ENCODE measurements at places on chromosomes 2 and 18. TPM values are rescaled to one million over a fixed set of nuclear protein-coding genes. Genes with fewer than 3 reads are reported as not detected.

The ANKRD62 gene
- not detected for total RNA-seq

- no peak for DNase-seq
Observed at GRCh38 chr2:169301596-169302335, 60.6 kb downstream of the LRP2 start.

GRCh38 chr18:69559604-69560003 is 158.9 kb downstream of the DOK6 start:
- no peak for DNase-seq

DNA sequence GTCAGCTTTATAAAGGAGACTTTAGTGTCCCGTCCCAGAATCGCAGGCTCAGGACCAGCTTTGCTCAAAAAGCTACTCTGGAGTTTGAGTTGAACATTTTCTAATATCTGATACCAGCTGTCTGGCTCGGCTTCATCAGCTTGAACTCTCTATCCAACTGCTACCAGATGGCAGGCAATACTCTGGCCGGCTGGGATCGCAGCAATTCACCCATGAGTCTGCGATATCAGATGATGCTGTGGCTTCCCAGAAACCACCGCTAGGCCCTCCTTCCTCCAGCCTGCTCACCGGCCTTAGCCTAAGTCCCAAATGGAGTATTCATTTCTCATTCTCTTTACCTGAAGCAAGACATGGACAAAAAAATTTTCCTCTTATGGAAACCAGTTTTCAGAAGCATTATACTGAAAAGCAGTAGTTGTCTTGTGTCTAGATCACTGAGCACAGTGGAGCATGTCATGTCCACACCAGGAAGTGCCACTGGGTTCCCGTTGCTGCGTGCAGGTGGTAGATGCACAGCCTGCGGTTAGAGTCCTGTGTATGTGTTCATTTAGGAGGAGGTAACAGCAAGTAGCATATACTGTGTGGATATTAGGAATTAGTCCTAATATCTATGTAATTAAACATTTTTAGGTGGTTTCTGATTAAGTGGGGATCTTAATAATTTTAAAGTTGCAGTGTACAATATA is 162.0 kb upstream of the SOX11 start:
- DNase-seq = no peak

- no peak for DNase-seq
Observed at GRCh38 chr2:69299772-69300516, 87.1 kb downstream of the GFPT1 start.
